ENCODE measurements at places on chromosomes 13 and 19.
A peak's percentile ranks its signal among the peaks of the same experiment; 100 is the strongest.

- no peak for DNase-seq
Observed at GRCh38 chr19:648904-649801, 9.5 kb downstream of the FGF22 start.

- DNase-seq = no peak
Observed at GRCh38 chr13:81874681-81875661, 1534.0 kb upstream of the SPRY2 start.

GRCh38 chr19:58364146-58364545 lies 1.6 kb upstream of the ZNF497 start:
- DNase-seq = no peak

- DNase-seq = no peak
Observed at GRCh38 chr13:67077132-67077531, 153.0 kb downstream of the PCDH9 start.

GRCh38 chr19:48095612-48096175 lies 14.9 kb downstream of the PLA2G4C start:
- peak; percentile 85 for DNase-seq

- DNase-seq = no peak
Observed at GRCh38 chr19:29060813-29061364, 152.1 kb downstream of the UQCRFS1 start.

- no peak for DNase-seq
Observed at GRCh38 chr19:17450264-17451075, 2.0 kb upstream of the TMEM221 start.

DNA sequence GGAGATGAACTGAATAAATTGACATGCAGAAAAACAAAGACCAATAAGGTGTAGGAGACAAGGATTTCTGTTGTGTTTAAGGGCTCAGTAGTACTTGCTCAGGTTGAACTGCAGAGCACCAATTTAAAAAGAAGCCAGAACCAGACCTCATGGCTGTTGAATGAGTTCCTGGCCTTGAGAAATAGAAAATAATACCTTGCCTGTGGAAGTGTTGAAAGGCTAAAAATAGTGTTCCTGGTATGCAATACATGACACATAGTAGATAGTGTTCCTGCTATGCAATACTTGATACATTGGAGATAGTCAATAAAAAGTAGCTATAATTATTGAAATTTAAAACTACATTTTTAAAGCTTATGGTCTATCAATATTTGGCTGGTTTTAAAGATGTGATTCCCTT lies 595.8 kb downstream of the PCDH9 start:
- DNase-seq = peak; percentile 22

DNA sequence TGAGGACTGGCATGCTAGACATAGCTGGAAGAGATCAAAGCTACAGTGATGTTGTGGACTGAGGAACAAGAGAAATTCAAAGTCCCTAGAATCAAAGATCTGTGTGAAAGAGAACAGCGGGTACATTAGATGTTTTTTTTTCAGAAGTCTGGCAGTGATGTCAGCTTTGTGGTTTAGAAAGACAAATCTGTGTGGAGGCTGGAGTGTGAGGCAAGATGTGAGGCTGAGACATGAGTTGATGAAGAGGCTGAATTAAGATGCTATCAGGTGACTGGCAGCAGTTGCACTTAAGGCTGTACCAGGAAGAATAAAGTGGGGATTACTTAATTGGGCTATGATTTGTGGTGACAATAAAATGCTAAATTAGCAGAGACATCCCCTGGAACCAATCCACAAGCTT lies 46.5 kb downstream of the DNAJC3 start:
- no peak for DNase-seq

DNA sequence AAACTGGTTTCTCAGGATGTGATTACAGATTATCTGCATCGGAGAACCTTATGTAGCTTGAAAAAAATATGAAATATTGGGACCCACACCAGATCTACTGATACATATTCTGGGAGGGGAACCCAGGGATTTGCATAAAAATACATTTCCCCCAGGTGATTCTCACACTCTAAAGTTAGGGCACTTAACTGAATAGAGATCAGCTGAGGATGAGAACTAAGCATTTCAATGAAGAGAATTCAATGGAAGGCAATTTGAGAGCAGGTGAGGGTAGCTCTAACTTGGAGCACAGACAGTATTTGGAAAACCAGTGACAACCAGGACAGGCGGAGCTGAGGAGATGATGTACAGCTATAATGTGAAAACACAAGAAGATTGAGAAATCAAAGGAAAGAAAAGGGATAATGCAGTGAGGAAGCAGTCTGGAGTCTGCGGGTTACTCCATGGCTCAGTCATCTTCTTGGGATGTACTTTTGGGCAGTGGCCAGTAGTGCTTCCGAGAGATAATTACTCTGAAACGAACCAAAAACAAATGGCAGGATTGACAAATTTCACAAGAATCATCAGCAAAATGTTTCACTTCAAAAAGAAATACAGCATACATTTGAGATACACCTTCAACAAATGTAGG lies 6.1 kb upstream of the OXGR1 start:
- DNase-seq = peak; percentile 63

DNA sequence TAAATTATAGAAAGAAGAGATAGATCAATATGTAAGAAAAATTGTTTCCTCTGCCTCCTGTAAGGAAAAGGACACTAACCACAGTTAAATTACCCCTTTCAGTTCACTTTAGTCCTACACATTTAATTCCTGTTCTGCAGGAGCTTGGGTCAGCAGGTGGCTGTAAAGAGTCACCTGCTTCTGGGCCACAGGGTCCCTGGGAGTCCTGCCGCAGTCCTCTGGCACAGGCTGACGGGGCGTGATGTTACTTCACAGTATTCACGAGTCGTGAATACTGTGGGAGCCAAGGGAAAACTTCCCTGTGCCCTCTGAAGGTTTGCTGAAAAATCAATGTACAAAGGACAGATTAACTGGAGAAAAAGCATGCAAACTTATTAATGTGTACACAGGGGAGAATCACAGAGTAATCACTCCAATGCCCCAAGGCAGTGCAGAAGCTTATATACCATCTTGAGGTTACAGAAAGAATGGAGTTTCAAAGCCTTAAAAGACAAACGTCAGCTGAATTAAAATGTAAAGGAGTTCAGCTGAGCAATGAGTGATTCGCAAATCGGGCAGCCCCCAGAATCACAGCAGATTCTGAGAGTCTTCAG lies 125.8 kb upstream of the TMTC4 start:
- no peak for DNase-seq

GRCh38 chr13:111213964-111214726 lies 99.0 kb downstream of the ARHGEF7 start:
- DNase-seq = no peak

- peak; percentile 13 for DNase-seq
Observed at GRCh38 chr13:25827831-25828465, 223.9 kb downstream of the SHISA2 start.

- DNase-seq = no peak
Observed at GRCh38 chr13:95793781-95794180, 116.8 kb downstream of the DNAJC3 start.

DNA sequence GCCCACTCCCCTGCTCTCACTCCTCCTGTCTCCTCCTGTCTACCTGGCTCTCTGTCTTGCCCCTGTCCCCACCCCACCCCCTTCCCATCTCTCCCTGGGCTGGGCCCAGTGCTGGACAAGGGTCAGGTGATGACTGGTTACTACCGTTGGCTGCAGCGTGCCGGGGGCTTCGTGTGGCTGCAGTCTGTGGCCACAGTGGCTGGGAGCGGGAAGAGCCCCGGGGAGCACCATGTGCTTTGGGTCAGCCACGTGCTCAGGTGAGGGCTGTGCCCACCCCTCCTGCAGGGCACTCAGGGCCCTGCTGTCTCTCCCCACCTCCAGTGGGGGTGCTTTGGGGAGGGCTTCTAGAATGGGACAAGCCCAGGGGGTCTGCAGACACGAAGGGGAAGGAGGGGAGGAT lies 7.6 kb downstream of the TMEM160 start:
- DNase-seq = no peak

DNA sequence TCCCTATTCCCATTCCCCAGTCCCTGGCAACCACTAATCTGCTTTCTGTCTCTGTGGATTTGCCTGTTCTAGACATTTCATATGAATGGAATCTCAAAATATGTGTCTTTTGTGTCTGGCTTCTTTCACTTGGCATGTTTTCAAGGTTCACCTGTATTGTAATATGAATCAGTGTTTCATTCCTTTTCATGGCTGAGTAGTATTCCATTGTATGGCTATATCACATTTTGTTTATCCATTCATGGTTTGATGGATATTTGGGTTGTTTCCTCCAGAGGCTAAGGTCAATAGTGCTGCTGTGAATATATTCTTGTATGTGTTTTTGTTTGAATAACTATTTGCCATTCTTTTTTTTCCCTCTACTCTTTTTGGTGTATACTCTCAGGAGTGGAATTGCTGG lies 24.4 kb downstream of the NCAN start:
- DNase-seq = no peak

DNA sequence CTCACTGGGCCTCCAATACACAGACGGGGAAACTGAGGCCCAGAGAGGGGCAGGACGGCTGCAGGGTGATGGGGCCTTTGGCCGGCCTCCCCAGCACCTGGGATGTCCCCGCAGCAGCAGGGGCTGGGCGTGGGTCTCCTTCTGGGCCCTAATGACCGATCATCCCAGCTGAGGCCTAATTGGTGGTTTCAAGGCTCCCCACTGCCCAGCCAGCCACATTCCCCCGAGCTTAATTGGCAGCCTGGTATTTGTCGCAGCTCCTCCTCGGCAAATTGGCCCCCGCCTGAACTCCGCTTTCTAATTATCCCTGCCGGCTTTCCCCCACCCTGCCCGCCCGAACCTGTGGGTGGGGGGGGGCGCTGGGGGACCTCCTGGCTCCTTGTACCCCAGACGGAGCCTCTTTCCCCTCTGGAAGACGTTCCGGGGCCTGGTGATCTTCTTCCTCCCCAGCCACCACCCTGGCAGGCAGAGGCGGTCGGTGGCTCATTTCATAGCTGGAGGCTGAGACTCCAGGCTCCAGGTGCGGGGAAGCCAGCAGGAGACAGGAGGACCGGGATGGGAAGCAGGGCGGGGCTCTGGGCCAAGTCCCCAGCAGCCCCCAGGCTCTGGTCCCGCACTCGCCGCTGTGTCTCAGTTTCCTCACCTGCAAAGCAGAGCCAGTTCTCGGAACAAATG lies 27.2 kb upstream of the WDR18 start:
- peak; percentile 80 for DNase-seq

- DNase-seq = no peak
Observed at GRCh38 chr13:102909971-102910370, 64.1 kb downstream of the ERCC5 start.

- DNase-seq = no peak
Observed at GRCh38 chr19:5171711-5172110, 168.9 kb downstream of the PTPRS start.

GRCh38 chr19:30742406-30742938 lies 370.3 kb downstream of the ZNF536 start:
- DNase-seq = no peak

DNA sequence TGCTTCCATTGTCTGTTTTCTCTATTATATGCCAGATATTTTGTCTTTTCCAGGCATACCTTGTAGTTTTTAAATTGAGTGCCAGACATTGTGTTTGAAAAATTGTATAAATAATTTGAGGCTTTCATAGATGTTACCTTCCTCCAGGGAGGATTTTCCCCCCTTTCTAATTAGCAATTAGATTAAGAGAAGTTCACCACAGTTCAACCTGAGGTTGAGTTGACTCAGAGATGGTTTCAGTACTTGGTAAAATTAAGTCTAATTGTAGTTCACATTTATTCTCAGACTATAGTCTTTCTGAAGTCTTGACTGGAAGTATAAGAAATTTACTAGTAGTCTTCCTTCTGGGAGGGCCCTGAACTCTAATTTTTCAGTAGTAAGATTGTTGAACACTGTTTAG lies 104.1 kb upstream of the SCEL start:
- DNase-seq = no peak

DNA sequence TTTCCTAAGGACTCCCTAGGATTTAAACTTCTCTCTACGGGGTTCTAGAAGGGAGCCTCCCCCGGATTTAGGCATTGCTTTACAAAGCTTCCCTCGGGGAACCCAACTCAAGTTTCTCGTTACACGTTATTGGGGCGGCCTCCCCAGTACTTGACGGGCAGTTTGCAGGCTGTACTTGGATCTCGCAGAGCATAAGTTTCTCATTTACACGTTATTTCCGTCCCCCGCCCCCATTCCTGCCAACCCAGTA lies 584 bp downstream of the SMG9 start:
- no peak for DNase-seq

DNA sequence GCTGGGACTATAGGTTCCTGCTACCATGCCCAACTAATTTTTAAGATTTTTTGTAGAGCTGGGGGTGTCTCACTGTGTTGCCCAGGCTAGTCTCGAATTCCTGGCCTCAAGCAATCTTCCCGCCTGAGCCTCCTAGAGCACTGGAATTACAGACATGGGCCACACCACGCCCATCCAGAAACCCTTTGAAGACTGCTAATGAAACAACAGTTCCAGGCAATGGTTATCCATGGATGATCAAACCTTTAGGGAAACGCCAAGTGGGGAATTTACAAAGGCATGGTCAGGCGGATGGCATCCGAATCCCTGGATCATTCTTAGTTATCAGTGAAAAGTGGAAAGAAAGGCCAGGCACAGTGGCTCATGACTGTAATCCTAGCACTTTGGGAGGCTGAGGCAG lies 16.9 kb upstream of the DNMT1 start:
- DNase-seq = no peak

DNA sequence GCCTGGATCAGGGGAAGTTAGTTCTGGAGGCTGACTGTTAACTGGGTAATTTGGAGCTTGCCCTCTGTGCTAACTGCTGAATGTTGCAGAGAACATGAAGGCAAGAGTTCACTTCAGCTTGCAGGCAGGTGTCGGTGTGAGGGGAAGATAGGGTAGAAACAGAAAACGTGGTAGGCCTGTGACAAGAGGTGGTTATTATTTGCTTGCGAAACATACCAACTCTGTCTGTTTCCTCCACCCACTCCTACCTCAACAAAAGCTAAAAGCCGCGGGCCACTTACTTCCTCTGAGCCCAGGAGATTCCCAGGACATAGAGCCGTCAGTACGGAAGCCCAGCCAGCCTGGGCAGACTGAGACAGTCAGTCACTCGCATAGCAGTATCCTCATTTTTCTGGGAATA lies 119.2 kb upstream of the ABCC4 start:
- DNase-seq = no peak

- DNase-seq = peak; percentile 36
Observed at GRCh38 chr13:32594157-32594738, 8.0 kb downstream of the PDS5B start.

- DNase-seq = no peak
Observed at GRCh38 chr13:30745906-30746686, 10.8 kb downstream of the ALOX5AP start.

GRCh38 chr13:50334944-50335343 lies 319.7 kb downstream of the KCNRG start:
- peak; percentile 34 for DNase-seq

- no peak for DNase-seq
Observed at GRCh38 chr13:113224486-113224885, 15.1 kb downstream of the CUL4A start.

GRCh38 chr19:4372165-4373012 lies 28.0 kb downstream of the SH3GL1 start:
- DNase-seq = no peak
